ENCODE measurements at places on chromosomes 1 and 21.

DNA sequence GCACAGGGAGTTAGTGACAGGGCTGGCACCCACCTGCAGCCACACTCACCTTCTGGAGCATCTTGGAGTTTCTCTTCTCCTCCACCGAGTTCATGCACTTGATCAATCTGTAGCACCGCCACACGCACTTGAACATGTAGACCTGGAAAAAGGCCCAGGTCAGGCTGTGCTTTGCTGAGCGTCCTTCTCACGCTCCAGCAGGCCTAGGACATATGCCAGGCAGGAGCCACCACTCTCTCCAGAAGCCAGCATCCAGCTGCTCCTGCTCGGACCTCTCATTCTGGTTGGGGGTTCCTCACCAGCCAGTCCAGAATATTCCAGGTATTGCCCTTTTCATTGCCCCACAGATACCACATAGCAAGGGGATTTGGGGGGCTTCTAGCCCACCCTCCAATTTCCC lies 11.7 kb upstream of the MATN1 start:
- DNase-seq = no peak
- H3K4me3 ChIP-seq = no peak overlapping the region
- H3K27me3 ChIP-seq = peaks cover 16% of the 10 kb centered on the region
- no peaks in the 10 kb centered on the region for H3K36me3 ChIP-seq
- no peaks in the 10 kb centered on the region for H3K4me1 ChIP-seq

- H3K4me1 ChIP-seq = no peaks in the 10 kb centered on the region
- no peak overlapping the region for H3K27ac ChIP-seq
- no peak for DNase-seq
- no peaks in the 10 kb centered on the region for H3K27me3 ChIP-seq
Measured at GRCh38 chr1:214277704-214278635, 3.0 kb upstream of the SMYD2 start.

- H3K27ac ChIP-seq = no peak overlapping the region
- H3K4me1 ChIP-seq = no peaks in the 10 kb centered on the region
- H3K4me3 ChIP-seq = no peak overlapping the region
Measured at GRCh38 chr1:218430822-218431221, 85.7 kb downstream of the TGFB2 start.

DNA sequence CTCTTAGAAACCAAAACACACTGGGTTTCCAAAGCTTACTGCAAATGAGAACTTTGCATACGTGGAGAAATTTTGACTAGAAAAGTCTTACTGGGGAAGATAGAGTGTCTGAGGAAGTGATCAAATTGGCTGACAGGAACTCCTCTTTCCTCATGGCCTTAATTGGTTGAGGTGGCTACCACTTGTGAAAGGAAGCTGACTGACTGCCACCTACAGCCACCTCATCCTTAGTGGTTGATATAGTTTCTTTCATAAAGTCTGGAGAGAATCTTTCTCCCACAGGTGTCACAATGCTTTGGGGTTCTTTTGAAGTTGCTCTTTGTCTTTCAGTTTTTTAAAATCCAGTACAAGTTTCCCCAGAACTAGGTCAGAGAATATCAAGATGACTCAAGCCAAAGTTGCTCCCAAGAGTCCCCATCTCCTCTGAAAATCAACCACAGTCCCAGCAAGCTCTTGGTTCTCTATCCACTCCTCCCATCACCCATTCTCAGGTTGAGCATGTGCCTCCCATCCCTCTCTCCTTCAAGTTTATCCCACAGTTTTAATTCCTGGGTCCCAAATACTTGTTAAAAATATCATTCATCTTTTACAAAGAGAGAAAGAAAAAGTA lies 43.3 kb downstream of the GPR88 start:
- DNase-seq = no peak
- H3K4me1 ChIP-seq = no peaks in the 10 kb centered on the region
- H3K27ac ChIP-seq = no peak overlapping the region
- H3K36me3 ChIP-seq = no peaks in the 10 kb centered on the region
- H3K27me3 ChIP-seq = no peaks in the 10 kb centered on the region

- peaks cover 11% of the 10 kb centered on the region for H3K36me3 ChIP-seq
- no peaks in the 10 kb centered on the region for H3K4me1 ChIP-seq
- no peaks in the 10 kb centered on the region for H3K27me3 ChIP-seq
Measured at GRCh38 chr1:50659107-50659662, 235.9 kb upstream of the DMRTA2 start.

DNA sequence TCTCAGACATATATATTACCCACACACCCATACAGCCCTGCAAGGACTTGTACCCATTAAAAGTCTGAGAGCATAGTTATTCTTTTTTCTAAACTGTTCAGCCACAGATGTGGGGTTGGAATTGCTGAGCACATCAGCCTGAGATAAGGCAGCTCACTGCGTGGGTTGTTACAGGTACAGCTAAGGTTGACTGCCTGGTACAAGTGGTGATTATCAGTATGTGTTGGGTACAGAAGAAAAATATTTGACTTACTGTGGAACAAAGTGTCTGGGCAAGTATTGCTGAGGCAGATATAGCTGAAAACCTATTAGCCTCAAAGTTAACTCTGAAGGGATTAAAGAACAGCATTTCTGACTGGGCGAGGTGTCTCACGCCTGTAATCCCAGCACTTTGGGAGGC lies 5.0 kb downstream of the STX12 start:
- no peak for DNase-seq
- H3K27me3 ChIP-seq = no peaks in the 10 kb centered on the region
- H3K4me1 ChIP-seq = peaks cover 19% of the 10 kb centered on the region

DNA sequence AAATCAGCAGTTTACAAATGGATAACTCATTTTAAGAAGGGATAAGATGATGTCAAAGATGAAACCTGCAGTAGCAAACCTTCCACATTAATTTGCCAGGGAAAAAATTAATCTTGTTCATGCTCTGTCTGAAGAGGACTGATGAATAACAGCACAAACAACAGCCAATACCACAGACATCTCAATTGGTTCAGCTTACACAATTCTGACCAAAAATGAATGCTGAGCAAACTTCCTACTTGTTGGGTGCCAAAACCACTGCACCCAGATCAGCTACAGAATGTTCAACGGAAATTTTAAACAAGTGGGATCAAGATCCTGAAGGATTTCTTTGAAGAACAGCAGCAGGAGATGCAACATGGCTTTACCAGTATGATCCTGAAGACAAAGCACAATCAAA lies 98.3 kb downstream of the COQ8A start:
- no peak for DNase-seq
- H3K4me1 ChIP-seq = no peaks in the 10 kb centered on the region
- H3K27ac ChIP-seq = no peak overlapping the region

GRCh38 chr1:112870887-112871646 lies 84.9 kb downstream of the SLC16A1 start:
- H3K27ac ChIP-seq = no peak overlapping the region
- no peaks in the 10 kb centered on the region for H3K27me3 ChIP-seq
- DNase-seq = no peak
- no peak overlapping the region for H3K4me3 ChIP-seq
- H3K36me3 ChIP-seq = no peaks in the 10 kb centered on the region
- no peaks in the 10 kb centered on the region for H3K4me1 ChIP-seq

GRCh38 chr1:54559771-54560231 lies 11.8 kb downstream of the ACOT11 start:
- no peak for DNase-seq
- no peak overlapping the region for H3K27ac ChIP-seq
- no peaks in the 10 kb centered on the region for H3K36me3 ChIP-seq
- H3K4me3 ChIP-seq = no peak overlapping the region
- H3K4me1 ChIP-seq = peaks cover 10% of the 10 kb centered on the region

DNA sequence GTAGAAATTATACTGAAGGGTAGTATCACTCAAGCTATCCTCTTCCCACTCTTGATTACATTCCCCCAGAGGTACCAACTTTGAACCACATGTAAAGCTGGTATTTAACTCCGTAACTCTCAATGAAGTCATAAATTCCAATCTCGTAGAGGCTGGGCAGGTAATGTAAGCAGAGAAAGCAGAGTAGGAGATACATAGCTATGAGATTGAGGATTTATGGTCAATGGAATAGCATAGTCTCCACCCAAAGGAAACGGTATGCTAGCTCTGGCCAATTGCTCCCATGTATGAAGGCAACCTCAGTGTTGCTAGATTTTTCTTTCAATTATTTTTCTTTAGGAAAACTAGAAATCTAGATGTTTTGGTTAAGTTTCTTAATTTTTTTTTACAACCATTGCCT lies 163.1 kb upstream of the NRIP1 start:
- H3K27ac ChIP-seq = no peak overlapping the region
- no peak overlapping the region for H3K4me3 ChIP-seq
- DNase-seq = no peak

DNA sequence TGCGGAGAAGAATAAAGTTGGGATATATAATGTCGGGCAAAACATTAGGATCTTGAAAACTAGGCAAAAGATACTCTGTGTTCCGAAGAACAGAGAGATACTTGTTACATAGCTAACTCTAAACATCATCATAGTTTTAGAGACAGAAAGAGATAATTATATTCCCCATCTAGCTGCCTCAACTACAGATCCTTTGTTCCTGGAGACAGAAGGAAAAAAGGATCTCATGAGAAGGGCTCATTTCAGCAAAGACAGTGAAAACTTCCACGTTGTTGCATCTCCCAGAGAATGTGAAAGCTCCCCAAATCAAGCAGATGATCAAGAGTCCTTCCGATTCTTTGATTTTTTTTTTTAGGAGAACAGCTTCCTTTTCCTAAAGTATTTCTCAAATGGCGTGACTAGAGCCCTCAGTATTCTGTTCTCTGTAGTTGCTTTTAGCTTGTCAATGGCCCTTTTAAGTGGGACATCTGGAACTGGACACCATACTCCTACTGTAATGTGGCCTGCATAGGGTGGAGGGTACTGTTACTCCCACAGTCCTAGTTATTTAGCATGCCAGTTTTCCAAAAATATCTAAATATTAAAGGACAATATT lies 1048.2 kb downstream of the TTLL7 start:
- no peak for DNase-seq
- H3K36me3 ChIP-seq = no peaks in the 10 kb centered on the region
- no peak overlapping the region for H3K4me3 ChIP-seq
- no peak overlapping the region for H3K27ac ChIP-seq

DNA sequence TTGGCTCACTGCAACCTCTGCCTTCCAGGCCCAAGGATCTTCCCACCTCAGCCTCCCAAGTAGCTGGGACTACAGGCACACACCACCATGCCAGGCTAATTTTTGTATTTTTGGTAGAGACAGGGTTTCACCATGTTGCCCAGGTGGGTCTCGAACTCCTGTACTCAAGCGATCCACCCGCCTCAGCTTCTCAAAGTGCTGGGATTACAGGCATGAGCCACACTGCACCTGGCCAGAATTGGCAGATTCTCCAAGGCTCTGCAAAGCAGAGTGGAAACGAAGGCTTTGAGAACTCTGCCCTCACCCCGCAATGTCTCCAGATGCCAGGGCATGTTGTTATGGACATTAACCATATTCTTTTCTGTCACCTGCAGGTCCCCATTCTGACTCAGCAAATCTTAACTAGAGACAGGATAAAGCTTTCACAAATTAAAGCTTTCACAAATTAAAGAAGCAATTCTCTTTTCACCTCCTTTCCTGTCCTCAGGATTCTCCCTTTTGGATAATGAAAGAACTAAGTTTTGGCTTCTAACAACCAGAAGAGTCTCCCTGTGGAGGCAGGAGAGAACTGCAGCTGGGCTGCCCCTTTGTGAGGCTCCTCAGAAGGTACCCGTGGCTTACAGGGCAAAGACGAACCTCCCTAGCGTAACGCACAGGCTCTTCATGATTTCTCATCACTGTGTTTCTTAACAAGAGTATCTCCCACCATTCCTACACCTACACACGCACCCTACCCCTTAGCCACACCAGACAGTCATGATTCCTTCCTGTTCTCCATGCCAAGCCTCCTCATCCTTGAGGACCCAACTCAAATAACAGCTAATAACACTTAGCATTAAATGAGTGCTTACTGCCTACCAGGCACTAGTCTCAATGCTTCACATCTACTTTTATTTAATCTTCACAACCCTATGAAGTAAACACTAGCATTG lies 29.8 kb downstream of the GPA33 start:
- H3K4me3 ChIP-seq = no peak overlapping the region
- H3K4me1 ChIP-seq = peaks cover 9% of the 10 kb centered on the region

DNA sequence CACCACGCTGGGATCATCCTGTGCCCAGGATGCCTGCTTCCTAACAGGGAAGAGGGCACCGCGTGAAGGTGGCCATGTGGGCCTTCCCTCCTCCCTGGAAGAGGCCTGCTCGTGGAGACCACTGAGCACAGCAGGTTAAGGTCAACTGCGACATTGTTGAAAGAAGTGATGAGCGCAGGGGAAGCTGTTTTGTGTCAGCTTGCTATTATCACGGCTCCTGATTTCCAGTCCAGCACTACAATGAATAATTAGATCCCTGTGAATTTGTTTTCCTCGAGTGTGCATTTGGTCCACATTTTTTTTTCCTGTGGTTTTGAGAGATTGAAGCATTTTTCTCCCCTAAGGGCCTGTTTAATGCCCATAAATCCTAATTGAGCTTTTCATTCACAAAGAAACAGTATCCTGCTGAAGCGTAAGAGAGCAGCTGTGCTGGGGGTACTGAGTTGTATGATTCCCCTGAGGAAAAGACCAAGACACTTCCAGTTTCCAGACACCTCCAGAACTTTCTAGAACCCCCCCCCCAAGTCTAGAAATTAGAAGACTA lies 204.9 kb downstream of the KCNJ6 start:
- no peak overlapping the region for H3K27ac ChIP-seq
- no peaks in the 10 kb centered on the region for H3K4me1 ChIP-seq
- no peak overlapping the region for H3K4me3 ChIP-seq
- H3K36me3 ChIP-seq = no peaks in the 10 kb centered on the region

DNA sequence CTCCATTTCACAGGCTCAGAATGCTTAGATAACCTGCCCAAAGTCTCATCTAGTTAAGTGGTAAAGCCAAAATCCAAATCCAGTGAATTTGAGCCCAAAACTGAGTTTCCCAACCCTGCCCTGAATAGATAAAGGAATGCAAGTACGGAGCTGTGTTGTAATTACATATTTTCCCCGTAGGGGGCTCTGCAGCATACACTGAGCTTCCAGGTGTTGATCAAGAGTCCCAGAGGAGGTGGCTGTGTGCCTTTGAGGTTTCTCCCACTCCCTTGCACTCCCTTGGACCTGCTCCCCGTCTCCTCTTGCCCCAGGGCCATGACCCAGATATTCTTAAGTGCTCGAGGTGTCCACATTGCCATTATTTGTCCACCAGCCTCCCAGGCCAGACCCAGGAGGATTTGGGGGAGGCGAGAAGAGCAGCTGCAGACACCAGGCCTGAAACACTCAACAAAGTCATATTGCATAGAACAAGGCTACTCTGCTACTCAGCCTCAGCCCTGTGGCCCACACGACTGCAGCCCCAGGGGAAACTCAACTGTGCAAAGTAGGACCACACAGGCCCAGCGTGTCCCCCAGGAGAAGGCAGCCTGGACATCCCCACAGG lies 18.4 kb upstream of the LY9 start:
- H3K27ac ChIP-seq = no peak overlapping the region
- no peaks in the 10 kb centered on the region for H3K36me3 ChIP-seq
- peaks cover 14% of the 10 kb centered on the region for H3K4me1 ChIP-seq
- no peak for DNase-seq

GRCh38 chr1:5578690-5579089 lies 413.5 kb downstream of the NPHP4 start:
- H3K27ac ChIP-seq = no peak overlapping the region
- DNase-seq = no peak
- H3K27me3 ChIP-seq = no peaks in the 10 kb centered on the region
- H3K36me3 ChIP-seq = no peaks in the 10 kb centered on the region
- no peak overlapping the region for H3K4me3 ChIP-seq

GRCh38 chr1:159980786-159981185 lies 26.7 kb upstream of the SLAMF9 start:
- DNase-seq = no peak
- no peaks in the 10 kb centered on the region for H3K36me3 ChIP-seq
- no peaks in the 10 kb centered on the region for H3K27me3 ChIP-seq
- no peak overlapping the region for H3K27ac ChIP-seq
- no peaks in the 10 kb centered on the region for H3K4me1 ChIP-seq

- H3K4me3 ChIP-seq = no peak overlapping the region
- H3K36me3 ChIP-seq = no peaks in the 10 kb centered on the region
- peaks cover 5% of the 10 kb centered on the region for H3K27me3 ChIP-seq
- H3K4me1 ChIP-seq = no peaks in the 10 kb centered on the region
- DNase-seq = no peak
Measured at GRCh38 chr1:63087966-63088365, 234.4 kb upstream of the FOXD3 start.

Data from esophagus squamous epithelium (tissue), 5 donors.